ENCODE measurements at places on chromosomes 7 and 10. TPM values are rescaled to one million over a fixed set of nuclear protein-coding genes. Genes with fewer than 3 reads are reported as not detected.

SPDYE1 gene
- total RNA-seq = not detected

COL1A2 gene
- 94.5 TPM for total RNA-seq

GRID2IP gene
- 0.33 TPM for total RNA-seq

KIAA1549 gene
- total RNA-seq = 2.8 TPM

TBL2 gene
- 39.3 TPM for total RNA-seq

SPAG6 gene
- total RNA-seq = not detected

LIPM gene
- not detected for total RNA-seq

PHYHIPL gene
- under 0.01 TPM for total RNA-seq

ACSM6 gene
- not detected for total RNA-seq

TCAF2 gene
- total RNA-seq = 14.0 TPM

SLC39A12 gene
- total RNA-seq = under 0.01 TPM

HYAL4 gene
- total RNA-seq = not detected

GPR22 gene
- total RNA-seq = not detected

OGDHL gene
- total RNA-seq = not detected

AGBL3 gene
- 5.1 TPM for total RNA-seq

POLR2J2 gene
- 0.88 TPM for total RNA-seq

VTI1A gene
- total RNA-seq = 65.6 TPM

SPDYE2B gene
- total RNA-seq = not detected

UPK3B gene
- total RNA-seq = 2.1 TPM

PDZD7 gene
- total RNA-seq = 0.48 TPM

ADGRA1 gene
- not detected for total RNA-seq

STAG3 gene
- 1.3 TPM for total RNA-seq

SHH gene
- not detected for total RNA-seq

ATOH7 gene
- not detected for total RNA-seq

FKBP6 gene
- not detected for total RNA-seq

GFRA1 gene
- 153 TPM for total RNA-seq

PRSS1 gene
- total RNA-seq = not detected

WDFY4 gene
- 5.8 TPM for total RNA-seq

INA gene
- total RNA-seq = not detected

AGR2 gene
- not detected for total RNA-seq

CYP2C19 gene
- not detected for total RNA-seq

GPC2 gene
- total RNA-seq = 3.6 TPM

RAMP3 gene
- total RNA-seq = 103 TPM

CNTNAP2 gene
- total RNA-seq = not detected

DNTT gene
- not detected for total RNA-seq

SH2D4B gene
- total RNA-seq = 0.15 TPM

FLNC gene
- total RNA-seq = 6.0 TPM

CDC14C gene
- total RNA-seq = not detected

PIK3CG gene
- total RNA-seq = 12.0 TPM

SYT15B gene
- 0.73 TPM for total RNA-seq

TMEM176A gene
- 28.3 TPM for total RNA-seq

H2BK1 gene
- not detected for total RNA-seq

EPO gene
- not detected for total RNA-seq

NUTM2E gene
- total RNA-seq = not detected

SPACDR gene
- total RNA-seq = not detected

FAM131B gene
- total RNA-seq = 0.48 TPM

TAS2R41 gene
- total RNA-seq = 0.66 TPM

EGFR gene
- 61.9 TPM for total RNA-seq

NFE2L3 gene
- 2.2 TPM for total RNA-seq

ASB10 gene
- total RNA-seq = not detected

ATRNL1 gene
- total RNA-seq = 2.9 TPM

DNAH11 gene
- 0.32 TPM for total RNA-seq

AHR gene
- total RNA-seq = 349 TPM

FEZF1 gene
- not detected for total RNA-seq

CHCHD2 gene
- 327 TPM for total RNA-seq

EPHA1 gene
- total RNA-seq = 15.4 TPM

TSPAN13 gene
- total RNA-seq = 73.8 TPM

CFAP46 gene
- total RNA-seq = 0.73 TPM

Data from breast epithelium (tissue), 4 donors.